ENCODE measurements at places on chromosomes 7 and 10.

GRCh38 chr7:107002126-107002525 is 42.4 kb upstream of the PRKAR2B start:
- DNase-seq: no peak

DNA sequence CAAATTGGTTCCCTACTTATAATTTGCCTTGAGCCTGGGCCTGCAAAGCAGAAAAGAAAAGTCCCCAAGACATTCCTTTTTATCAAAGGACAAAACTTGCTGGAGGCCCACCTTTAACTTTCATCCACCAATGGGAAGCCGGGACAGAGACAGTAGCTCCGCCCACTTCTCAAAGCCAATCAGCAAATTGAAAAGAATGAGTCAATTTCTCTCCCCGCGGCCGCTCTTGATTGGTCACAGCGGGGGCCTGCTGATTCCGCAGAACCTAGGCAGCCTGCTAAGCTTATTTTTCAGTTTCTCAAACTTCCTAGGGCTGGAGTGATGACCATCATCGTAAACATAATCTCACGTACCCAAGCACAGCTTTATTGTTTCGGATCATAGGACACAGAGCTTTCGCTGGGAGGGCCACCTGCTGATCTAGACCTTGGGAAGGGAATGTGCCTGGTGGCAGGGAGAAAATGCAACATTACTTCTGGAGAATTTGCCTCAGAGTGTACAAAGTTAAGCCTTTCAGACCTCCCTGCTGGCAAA is at the start of gene SLC13A4:
TSS of gene SLC13A4 (minus strand) at position 51 of the 534 bp plus-strand sequence. CDS start 690 bp downstream, outside the sequence.
- DNase-seq: no peak

GRCh38 chr7:42143711-42144600 is 93.1 kb downstream of the GLI3 start:
- no peak for DNase-seq

- no peak for DNase-seq
These were observed 50.4 kb downstream of the CALML3 start for GRCh38 chr10:5575144-5575481.

GRCh38 chr7:46853451-46853850 is 728.5 kb downstream of the TNS3 start:
- no peak for DNase-seq

- peak; percentile 84 for DNase-seq
These were observed 31.8 kb upstream of the OCM2 start for GRCh38 chr7:98021588-98022351.

GRCh38 chr10:627032-627992 is 62.2 kb downstream of the DIP2C start:
- DNase-seq: no peak

- no peak for DNase-seq
These were observed 52.5 kb downstream of the CUX1 start for GRCh38 chr7:101869901-101870290.

DNA sequence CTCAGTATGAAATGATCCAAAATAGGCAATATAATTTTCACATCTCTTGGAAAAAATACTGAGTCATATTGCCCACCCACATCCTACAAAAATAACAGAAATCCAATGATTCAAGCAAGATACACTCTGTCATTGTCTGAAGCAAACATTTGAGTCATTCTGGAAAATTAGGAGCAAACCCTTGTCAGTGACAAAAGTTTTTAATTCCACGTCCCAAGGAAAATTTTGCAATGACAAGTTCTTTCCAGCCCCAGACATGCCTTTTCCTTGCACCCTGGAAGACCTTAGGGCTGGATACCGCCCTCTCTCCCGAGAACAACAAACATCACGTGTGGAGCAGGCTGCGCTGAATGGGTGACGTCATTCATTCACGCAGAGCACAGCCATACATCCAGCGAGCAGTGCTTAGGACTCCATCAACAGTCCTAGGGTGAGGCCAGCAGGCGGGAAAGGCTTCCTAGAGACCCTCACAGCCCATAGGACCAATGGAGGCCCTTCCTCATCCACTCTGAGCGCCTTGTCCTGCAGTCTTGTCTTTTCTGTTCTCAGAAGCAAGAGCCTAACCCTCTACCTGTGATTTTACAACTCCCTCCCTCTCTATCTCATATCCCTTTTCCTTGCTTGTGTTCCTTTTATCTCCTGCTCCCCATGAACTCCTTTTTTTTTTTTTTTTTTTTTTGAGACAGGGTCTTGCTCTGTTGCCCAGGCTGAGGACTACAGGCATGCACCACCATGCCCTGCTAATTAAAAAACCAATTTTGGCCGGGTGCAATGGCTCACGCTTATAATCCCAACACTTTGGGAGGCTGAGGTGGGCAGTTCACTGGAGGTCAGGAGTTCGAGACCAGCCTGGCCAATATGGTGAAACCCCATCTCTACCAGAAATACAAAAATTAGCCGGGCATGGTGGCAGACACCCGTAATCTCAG is 23.5 kb upstream of the KDM7A start:
- peak; percentile 93 for DNase-seq

- no peak for DNase-seq
These were observed 78.4 kb upstream of the CACNA2D1 start for GRCh38 chr7:82521906-82522445.

DNA sequence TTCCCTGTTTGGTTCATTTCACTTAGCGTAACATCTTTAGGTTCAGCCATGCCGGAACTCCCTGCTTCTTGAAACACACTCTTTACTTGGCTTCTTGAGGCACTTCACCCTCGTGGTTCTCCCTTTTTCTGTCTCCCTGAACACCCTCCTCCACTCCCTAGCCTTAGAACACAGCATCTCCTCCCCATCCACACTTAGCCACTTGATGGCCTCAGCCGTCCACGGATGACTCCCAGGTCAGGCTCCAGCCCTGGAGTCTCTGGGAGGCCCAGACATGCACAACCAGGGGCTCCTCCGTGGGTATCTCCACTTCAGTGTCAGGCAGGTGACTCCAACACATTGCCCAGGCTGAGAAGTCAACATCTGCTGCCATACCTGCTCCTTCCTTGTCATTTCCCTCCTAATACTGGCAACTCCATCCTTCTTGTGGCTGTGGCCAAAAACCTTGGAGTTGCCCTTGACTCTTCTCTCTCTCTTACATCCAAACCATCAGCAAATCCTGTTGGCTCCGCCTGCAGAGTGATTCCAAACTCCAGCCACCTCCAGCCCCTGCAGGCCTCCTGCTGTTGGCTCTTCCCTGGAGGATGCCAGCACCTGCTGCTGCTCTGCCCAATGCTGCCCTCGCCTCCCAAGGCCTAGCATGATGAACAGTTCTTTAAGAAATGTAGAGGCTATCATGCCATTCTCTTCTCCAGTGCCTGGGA is 8.4 kb upstream of the INMT start:
- DNase-seq: peak; percentile 7
